Caco-2 (cell line): ENCODE measurements at places on chromosomes 6 and 20. TPM values are rescaled to one million over a fixed set of nuclear protein-coding genes. Genes with fewer than 3 reads are reported as not detected.

DNA sequence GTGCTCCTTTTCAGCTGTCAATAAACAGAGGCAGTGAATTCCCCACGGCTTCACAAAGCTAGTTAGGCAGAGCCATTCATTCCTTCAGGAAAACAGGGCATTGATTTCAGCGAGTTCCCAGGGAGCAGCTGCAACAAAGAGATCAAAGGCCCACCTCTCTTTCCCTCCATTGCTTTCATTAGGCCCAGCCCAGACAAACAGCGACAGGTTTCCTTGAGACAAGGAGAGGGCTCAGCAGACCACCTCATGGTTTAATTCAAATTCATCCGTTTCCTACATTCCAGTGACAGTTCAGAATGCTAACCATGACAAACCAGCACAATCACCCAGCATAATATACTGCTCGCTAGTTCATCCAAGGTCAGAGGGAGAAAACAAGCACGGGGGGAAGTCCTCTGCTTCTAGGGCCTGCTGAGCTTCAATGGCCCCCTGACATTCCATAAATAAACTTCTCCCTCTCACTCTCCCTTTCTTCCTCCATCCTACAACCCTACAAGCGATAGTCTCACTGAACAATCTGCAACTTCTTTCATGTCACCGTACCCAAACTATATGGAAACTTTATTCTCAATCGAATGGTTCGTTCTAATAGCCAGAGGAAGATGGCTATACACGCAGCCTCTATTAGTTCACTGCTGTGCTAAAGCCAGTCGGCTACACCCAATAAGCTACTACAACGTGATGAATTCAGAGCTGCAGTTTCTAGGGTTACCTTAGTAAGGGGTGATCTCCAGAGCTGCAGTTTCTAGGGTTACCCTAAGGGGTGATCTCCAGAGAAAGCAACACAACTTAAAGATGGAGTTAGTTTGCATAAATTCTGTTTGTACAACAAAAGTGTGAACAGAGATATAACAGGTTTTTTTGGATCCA lies 34.7 kb downstream of the PLAGL1 start:
- no peaks in the 10 kb centered on the region; the same call in 1 of the 2 replicates for H3K27me3 ChIP-seq
- DNase-seq: no peak
- H3K4me3 ChIP-seq: no peak overlapping the region
- H3K27ac ChIP-seq: no peak overlapping the region

- H3K36me3 ChIP-seq: no peaks in the 10 kb centered on the region
- no peak for DNase-seq
- H3K4me3 ChIP-seq: no peak overlapping the region
- no peaks in the 10 kb centered on the region for H3K27me3 ChIP-seq
- no peaks in the 10 kb centered on the region for H3K4me1 ChIP-seq
These were observed 48.7 kb upstream of the ARMH2 start for GRCh38 chr6:24847402-24847801.

DNA sequence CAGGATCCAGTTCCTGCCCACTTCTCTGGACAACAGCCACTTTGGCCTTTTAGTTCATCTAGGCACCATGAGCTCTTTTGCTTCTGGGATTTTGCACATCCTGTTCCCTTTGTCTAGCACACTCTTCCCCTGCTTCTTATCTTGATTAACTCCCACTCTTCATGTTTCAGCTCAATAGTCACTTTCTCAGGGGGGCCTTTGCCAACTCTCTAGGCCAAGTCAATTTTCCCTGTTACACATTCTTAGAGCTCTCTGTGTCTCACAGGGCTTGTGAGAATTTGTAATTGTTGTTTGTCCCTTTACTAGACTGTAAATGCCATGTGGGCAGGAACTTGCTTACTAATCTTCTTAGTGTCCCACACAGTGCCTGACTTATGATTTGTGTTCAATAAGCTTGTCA lies 58.1 kb upstream of the EPB41L1 start:
- H3K27ac ChIP-seq: peak overlapping the region; percentile 2
- no peak for DNase-seq
- no peaks in the 10 kb centered on the region for H3K36me3 ChIP-seq
- H3K4me3 ChIP-seq: no peak overlapping the region
- H3K27me3 ChIP-seq: no peaks in the 10 kb centered on the region
- H3K4me1 ChIP-seq: peaks cover 52% of the 10 kb centered on the region

GRCh38 chr6:130050230-130050629 lies 31.8 kb downstream of the L3MBTL3 start:
- no peak overlapping the region for H3K27ac ChIP-seq
- H3K36me3 ChIP-seq: no peaks in the 10 kb centered on the region; the same call in 1 of the 2 replicates
- no peak overlapping the region for H3K4me3 ChIP-seq
- DNase-seq: no peak
- H3K4me1 ChIP-seq: no peaks in the 10 kb centered on the region

GRCh38 chr6:170112583-170112860 lies 178.4 kb downstream of the DLL1 start:
- H3K4me3 ChIP-seq: no peak overlapping the region
- no peaks in the 10 kb centered on the region for H3K36me3 ChIP-seq
- no peaks in the 10 kb centered on the region for H3K27me3 ChIP-seq
- H3K27ac ChIP-seq: no peak overlapping the region
- no peaks in the 10 kb centered on the region for H3K4me1 ChIP-seq

Gene METTL24
- total RNA-seq: 0.28 TPM in 1 of 2 replicates, not detected in the other

Gene SASH1
- 41.7 and 42.0 TPM in 2 replicates for total RNA-seq

- DNase-seq: no peak
- H3K4me1 ChIP-seq: no peaks in the 10 kb centered on the region
- H3K36me3 ChIP-seq: no peaks in the 10 kb centered on the region
- H3K27me3 ChIP-seq: no peaks in the 10 kb centered on the region
- no peak overlapping the region for H3K4me3 ChIP-seq
These were observed 30.6 kb downstream of the DACT2 start for GRCh38 chr6:168288781-168289570.

Gene PLEKHG1
- 32.8 and 35.0 TPM in 2 replicates for total RNA-seq
